Type B pancreatic cell (in vitro differentiated cells): ENCODE measurements at places on chromosomes 4 and X. TPM values are rescaled to one million over a fixed set of nuclear protein-coding genes. Genes with fewer than 3 reads are reported as not detected.

The CT45A1 gene
- total RNA-seq, result not detected in 2 replicates

The EMCN gene
- total RNA-seq, result 0.51 TPM in 1 of 2 replicates, not detected in the other

- no peak overlapping the region for H3K4me3 ChIP-seq
- no peak for DNase-seq
- H3K36me3 ChIP-seq, result no peaks in the 10 kb centered on the region
- no peaks in the 10 kb centered on the region for H3K27me3 ChIP-seq
- H3K4me1 ChIP-seq, result no peaks in the 10 kb centered on the region
- H3K27ac ChIP-seq, result no peak overlapping the region
Observed at GRCh38 chr4:38497121-38497520, 166.9 kb upstream of the KLF3 start.

GRCh38 chr4:87543835-87544461 is 14.8 kb upstream of the SPARCL1 start:
- no peaks in the 10 kb centered on the region for H3K36me3 ChIP-seq
- no peak for DNase-seq
- no peaks in the 10 kb centered on the region for H3K4me1 ChIP-seq
- no peak overlapping the region for H3K27ac ChIP-seq
- no peaks in the 10 kb centered on the region for H3K27me3 ChIP-seq

The CCDC149 gene
- 8.8 and 9.1 TPM in 2 replicates for total RNA-seq

- no peak overlapping the region for H3K4me3 ChIP-seq
- no peaks in the 10 kb centered on the region for H3K36me3 ChIP-seq
- H3K27ac ChIP-seq, result no peak overlapping the region
- H3K4me1 ChIP-seq, result no peaks in the 10 kb centered on the region
- DNase-seq, result no peak
- peaks cover 20% of the 10 kb centered on the region for H3K27me3 ChIP-seq
Observed at GRCh38 chr4:179836179-179837075, 2394.2 kb upstream of the AGA start.

DNA sequence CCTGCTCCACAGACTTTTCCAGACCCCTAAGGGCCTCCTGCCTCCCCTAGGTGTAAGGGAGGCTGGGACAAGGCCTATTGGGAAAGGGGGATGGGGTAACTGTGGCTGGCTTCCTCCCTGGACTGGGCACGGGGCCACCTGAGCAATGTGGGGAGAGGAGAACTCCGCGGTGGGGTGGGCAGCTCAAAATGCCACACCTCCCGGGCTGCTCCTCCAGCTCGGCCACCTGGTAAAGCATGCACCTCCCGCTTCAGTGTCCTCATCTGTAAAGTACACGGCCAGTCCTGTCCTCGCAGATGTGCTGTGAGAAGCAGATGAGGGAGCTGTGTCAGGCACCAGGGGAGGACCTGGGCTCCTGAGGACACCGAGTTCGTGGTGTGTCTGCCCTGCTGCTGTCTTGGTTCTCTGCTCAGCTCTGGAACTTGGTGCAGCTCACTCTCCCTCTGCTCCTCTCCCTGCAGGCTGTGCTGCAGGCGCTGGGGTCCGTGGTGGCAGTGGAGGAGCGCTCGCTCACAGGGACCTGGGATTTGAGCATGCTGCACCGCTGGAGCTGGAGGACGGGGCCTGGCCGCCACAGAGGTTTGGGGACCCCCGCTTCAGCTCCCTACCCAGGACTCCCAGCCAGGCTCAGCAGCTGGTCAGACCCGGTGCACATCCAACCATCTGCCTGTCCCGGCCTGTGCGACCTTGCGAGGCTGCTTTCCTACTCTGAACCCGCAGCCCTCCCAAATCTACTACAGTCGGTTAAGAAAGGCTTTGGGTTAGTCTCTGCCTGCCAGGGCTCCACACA is 20.8 kb upstream of the MRFAP1 start:
- H3K27ac ChIP-seq, result no peak overlapping the region
- no peak overlapping the region for H3K4me3 ChIP-seq
- no peaks in the 10 kb centered on the region for H3K27me3 ChIP-seq
- no peak for DNase-seq
- peaks cover 8% of the 10 kb centered on the region for H3K36me3 ChIP-seq

The EXOC1 gene
- total RNA-seq, result 25.6 and 29.0 TPM in 2 replicates
